ENCODE measurements at places on chromosomes 12 and 14. TPM values are rescaled to one million over a fixed set of nuclear protein-coding genes. Genes with fewer than 3 reads are reported as not detected.
A peak's percentile ranks its signal among the peaks of the same experiment; 100 is the strongest.

VTI1B gene
- total RNA-seq: 113 TPM

GRCh38 chr12:47798382-47798948, 21.2 kb downstream of the HDAC7 start:
- no peak for DNase-seq

DNA sequence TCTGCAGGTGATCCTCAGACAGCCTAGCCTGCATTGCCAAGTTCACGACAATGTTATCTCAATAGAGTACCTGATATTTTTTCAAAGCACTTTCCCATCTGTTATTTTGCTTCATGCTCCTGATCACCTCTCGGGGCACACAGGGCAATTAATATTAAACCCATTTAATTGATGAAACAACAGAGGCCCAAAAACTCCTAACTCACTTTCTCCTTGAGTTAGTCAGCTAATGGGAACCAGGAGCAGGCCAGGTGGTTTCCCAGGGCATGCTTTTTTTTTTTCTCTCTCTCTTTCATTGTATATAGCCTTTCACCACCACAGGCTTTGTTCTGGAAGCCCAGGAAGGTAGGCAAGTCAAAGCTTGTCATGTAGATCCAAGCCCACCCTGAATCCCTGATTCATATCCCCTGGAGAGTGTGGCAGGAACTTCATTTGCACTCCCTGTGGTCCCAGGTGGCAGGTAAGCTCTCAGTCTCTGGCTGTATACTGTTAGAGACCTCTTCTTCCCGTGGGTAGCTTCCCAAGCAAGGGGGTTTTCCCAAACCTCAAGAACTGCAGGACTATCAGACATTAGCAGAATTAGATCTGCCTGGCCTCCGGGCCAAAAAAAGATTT, 41.6 kb upstream of the MAP1LC3B2 start:
- DNase-seq: no peak

DNA sequence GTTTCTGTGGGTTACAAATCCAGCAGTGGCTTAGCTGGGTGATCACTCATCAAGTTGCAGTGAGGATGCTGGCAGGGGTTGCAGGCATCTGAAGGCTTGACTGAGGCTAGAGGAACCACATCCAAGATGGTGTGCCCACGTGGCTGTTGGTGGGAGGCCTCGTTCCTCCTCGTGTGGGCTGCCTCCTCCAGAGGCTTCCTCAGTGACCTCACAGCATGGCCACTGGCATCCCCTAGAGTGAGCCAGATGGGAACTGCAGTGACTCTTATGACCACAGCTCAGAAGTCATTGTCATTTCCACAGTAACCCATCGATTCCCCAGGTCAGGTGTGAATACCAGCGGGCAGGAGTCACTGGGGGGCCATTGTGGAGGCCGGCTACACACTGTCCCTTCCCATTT, 17.8 kb downstream of the AACS start:
- no peak for DNase-seq

DNA sequence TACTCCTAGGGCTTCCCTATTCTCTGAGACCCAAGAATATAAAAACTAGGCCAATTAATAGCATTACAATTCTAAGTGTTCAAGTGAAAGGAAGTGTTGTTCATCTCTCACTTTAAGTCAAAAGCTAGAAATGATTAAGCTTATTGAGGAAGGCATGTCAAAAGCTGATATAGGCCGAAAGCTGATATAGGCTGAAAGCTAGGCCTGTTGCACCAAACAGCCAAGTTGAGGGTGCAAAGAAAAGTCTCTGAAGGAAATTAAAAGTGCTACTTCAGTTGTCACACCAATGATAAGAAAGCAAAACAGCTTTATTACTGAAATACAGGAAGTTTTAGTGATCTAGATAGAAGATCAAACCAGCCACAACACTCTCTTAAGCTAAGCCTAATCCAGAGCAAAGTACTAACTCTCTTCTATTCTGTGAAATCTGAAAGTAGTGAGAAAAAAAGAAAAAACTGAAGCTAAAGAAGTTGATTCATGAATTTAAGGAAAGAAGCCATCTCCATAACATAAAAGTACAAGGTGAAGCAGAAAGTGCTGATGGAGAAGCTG, 68.9 kb downstream of the SLC6A15 start:
- no peak for DNase-seq

- peak; percentile 60 for DNase-seq
These were observed 15.6 kb downstream of the SMUG1 start for GRCh38 chr12:54173066-54173726.

- DNase-seq: no peak
These were observed 131.7 kb upstream of the CPNE8 start for GRCh38 chr12:39037115-39037514.
